ENCODE measurements at places on chromosomes 5 and 9.

DNA sequence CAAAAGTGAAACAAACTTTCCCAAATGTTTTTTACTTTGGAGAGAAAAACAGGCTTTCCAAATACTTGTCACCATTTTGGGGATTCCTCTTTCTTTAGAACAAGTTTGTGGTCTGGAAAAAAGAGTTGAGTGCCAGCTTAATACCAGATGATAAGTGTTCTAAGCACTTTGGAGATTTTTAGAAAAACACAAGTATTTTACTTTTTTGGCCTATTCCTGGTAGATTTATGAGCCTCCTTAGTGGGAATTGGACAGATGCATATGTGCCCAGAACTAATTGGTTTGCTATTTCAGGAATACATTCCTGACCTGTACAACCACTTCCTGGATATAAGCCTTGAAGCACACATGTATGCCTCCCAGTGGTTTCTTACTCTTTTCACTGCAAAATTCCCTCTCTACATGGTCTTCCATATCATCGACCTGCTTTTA is 40.5 kb downstream of the GPR21 start:
- no peak for DNase-seq

DNA sequence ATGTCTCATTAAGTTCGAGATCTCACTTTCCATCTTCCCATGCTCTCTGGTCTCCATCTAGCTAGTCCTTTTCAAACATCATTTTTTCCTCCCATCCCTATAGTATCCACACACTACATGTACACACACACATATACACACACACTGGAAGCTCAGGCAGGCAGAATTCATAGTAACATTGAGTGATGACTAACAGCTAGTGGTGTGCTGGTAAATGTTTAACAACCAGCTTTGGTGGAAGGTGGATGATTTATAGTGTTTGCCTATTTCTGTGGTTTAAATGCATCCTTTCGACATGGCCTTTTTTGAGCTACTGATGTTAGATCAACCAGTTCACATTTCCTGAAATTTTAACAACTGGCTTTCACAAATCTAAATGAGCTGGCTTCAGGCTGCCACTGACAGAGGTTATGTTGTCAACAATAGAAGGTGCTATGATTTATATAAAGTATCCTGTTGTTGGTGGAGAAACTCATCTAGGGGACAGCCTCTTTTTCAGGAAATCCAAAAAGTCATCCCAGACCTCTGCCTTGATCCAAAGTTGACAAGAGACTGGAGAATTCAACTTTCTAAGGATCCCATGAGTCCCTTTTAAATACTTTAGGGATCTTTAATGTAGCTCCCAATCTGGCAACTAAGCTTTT is 117.8 kb downstream of the CCDC192 start:
- DNase-seq = no peak

- no peak for DNase-seq
Observed at GRCh38 chr5:179422908-179423481, 77.7 kb upstream of the ADAMTS2 start.

- DNase-seq = peak; percentile 18
Observed at GRCh38 chr5:172280317-172280716, 3.2 kb downstream of the UBTD2 start.

DNA sequence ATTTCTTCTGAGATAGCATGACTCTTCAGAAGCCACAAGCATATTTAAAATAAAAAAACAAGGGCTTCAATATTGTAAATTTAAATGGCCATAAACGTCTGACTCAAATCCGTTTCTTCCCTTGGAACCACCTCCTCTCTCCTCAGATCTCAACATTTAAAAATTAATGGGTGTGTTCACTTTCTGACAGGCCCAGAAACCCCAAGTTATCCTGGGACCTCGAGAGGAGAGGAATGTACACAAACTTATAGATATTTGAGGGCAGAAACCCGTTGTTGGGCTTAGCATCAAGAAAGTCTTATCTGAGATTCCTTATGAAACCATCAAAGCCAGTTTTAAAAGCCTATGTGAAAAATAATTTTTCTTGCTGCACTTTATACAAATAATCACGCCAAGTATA is 29.2 kb downstream of the MLLT3 start:
- no peak for DNase-seq

- DNase-seq = peak; percentile 39
Observed at GRCh38 chr5:369151-369868, 47.8 kb downstream of the AHRR start.

GRCh38 chr5:154647114-154647760 is 107.9 kb upstream of the LARP1 start:
- DNase-seq = peak; percentile 56

DNA sequence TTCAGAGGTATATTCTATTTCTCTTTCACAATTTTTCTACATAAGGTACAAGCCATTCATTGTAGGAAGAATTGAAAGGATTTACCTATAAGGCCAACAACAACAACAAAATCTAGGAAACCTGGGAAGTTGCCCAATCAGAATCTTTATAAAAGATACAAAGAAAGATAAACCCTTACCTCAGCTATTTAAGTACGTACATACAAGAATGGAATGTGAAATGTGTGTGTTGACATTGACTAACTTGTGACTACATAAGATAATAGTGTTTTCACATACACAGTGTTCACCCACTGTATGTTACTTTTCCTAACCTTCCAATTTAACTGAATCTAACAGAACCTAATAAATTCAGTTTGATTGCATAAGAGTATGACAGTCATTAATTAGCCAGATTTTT is 154.1 kb downstream of the ADAMTS6 start:
- DNase-seq = no peak

DNA sequence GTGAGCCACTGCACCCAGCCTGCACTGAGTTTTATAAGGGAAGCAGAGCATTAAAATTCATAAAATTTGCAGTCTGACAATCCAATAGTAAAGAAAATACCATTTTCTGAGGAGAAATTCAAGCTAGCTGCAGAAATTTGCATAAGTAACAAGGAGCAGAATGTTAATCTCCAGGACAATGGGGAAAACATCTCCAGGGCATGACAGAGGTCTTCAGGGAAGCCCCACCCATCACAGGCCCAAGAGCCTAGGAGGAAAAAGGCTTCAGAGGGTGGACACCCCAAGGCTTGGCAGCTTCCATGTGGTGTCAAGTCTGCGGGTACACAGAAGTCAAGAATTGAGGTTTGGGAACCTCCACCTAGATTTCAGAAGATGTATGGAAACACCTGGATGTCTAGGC is 37.6 kb upstream of the MELK start:
- no peak for DNase-seq

GRCh38 chr9:132160802-132161742 is 786 bp upstream of the NTNG2 start:
- DNase-seq = peak; percentile 62

- no peak for DNase-seq
Observed at GRCh38 chr5:143001764-143002351, 231.7 kb downstream of the ARHGAP26 start.

DNA sequence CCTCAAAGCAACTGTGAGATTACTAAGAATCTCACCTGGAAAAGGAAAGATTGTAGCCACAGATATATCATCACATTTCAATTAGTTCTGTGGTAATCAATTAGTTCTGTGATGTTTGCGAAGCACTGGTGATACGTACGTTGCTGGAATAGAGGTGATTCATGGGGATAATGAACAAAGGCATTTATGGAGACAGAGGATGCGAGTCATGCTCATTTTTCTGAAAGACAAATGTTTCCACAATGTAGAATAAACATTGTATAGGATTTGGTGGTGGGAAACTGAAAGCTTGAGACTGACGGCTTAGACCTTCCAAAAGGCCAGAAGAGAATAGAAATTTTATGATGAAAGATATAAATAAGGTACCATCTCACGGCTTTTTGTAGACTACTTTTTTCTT is 507.3 kb upstream of the TYRP1 start:
- no peak for DNase-seq

- peak; percentile 94 for DNase-seq
Observed at GRCh38 chr9:2809692-2810419, 34.0 kb downstream of the PUM3 start.

GRCh38 chr9:73773896-73774295 is 622.2 kb downstream of the ANXA1 start:
- no peak for DNase-seq

- DNase-seq = peak; percentile 46
Observed at GRCh38 chr9:96567203-96567700, 52.4 kb downstream of the CDC14B start.

DNA sequence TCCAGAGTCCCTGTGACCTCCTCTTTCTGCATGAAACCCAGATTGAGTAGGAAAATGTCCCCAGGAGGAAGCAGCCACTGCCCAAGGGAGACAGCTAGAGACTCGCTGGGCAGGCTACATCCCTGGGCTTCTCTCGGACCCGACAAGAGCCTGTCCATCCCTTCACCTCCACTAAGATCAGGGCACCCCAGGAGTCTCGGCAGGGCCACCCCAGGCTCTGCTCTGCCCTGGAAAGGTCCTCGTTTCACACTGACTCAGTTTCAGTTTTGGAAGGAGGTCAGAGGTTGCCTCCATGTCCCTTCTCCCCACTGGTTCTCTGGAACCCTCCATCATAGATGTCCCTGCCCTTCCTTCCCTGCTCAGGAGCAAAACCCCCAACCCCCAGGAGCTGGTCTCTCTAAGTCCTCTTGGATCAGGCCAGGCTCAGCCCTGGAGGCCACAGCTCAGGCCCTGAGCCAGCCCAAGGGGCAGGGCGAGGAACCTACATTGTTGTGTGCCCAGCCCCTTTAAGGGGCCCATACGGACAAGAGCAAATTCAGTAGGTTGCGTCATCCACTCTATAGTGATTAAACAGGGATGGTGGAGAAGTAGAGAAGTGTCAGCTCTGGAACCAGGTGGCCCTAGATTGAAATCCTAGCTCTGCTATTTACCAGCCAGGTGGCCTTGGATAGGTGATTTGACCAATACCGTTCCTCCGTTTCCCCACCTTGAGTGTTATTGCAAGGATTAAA is 37.4 kb downstream of the C9orf50 start:
- DNase-seq = no peak

DNA sequence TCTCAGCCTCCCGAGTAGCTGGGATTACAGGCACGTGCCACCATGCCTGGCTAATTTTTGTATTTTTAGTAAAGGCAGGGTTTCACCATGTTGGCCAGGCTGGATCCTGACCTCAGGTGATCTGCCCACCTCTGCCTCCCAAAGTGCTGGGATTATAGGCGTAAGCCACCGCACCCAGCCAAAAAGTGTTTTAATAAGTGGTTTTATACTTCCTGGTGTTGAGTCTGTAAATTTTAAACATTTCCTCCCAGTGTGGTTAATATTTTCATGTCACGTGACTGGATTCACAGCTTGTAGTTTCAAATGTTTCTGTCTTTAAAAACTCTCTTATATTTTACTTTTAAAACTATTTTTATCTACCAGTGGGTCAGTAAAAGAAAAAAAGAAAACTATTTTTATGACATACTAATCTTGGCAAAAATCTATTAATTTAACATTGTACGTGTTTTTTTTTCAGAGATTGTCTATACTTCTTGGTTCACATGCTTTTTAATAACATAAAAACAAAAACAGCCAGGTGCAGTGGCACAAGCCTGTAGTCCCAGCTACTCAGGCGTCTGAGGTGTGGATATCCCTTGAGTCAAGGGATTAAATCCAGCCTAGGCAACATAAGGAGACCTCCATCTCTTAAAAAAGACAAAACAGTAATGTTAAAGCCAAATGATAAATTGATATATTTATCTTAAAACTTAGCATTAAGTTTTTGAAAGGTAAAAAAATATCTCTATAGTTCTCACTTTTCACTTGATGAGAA is 117.1 kb downstream of the DMXL1 start:
- no peak for DNase-seq

DNA sequence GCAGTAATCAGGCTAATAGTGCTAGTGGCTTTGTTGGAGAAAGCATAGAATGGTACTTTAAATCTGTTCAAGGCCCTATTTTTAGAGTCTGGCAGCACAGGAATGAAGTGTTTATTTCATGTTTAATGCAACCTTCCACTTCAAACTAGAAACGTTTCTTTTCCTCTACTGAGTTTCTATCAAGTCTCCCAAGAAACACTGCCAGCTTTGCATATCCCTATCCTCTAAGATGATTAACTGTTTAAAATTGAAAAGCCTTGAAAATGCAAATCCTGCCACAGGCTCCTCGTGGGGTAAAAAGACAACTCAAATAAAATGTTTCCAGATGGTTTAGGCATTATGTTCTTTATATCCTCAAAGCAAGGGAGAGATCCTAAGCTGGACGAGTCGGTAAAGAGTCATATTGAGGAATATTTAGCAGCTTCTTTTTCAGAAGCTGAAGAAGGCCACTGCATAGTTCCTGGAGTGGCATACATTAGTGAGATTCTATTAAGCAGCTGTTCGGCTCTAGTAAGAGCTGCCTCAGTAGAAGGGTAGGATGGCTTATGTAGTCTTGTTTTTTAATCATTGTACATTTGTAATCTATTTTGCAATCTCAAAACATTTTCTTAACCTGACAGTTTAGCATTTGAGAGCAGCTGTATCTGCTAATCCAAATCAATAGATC is 251.2 kb downstream of the CHSY3 start:
- peak; percentile 64 for DNase-seq

- DNase-seq = no peak
Observed at GRCh38 chr5:127024821-127025220, 5.5 kb downstream of the MARCHF3 start.

DNA sequence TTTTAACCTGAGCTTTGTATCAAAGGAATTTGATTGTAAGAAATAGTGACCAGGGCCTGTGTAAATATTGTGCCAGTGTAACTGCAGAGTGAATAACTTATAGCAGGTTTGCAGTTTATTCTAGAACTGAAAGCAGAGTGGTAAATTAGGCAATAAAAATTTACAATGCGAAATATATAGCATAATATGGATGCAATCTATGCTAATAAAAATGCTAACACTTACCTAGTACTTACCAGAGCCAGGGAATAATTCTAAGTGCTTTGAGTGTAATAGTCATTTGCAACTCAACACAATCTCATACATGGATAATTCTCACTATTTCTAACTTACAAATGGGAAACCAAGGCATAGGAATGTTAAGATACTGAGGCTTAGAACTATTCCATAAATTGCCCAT is 303.4 kb downstream of the ISL1 start:
- DNase-seq = no peak

DNA sequence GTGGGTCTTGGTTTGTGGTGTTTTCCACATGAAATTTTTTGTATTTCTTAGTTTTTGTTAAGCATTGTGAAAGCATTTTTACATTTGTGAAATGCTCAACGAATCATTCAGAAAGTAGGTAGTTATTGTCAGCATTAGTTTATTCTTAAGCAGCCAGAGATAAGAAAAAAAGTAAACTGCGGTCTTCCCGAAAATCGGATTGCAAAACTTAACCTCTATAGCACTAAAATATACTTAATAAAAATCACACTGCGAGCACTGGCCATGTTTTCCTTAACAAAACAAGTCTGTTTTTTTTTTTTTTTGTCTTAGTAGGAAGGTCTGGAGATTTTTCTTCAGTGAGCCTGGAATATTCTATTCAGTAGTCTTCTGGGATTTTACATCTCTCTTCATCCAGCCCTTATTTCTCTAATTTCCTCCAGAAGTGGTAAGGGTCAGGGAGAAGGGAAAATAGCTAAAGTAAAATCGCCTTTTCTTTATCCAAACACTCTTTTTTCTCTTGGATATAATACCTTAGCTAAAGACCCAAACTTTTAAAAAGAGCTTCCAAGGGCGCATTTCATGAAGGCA is 289.9 kb downstream of the DMAC1 start:
- DNase-seq = peak; percentile 90

Data from lung (tissue), 17 donors.